ENCODE measurements at places on chromosomes 2 and 18.

- no peak for DNase-seq
Measured at GRCh38 chr2:206799083-206799482, 33.7 kb downstream of the FASTKD2 start.

- no peak for DNase-seq
Measured at GRCh38 chr2:231934441-231935206, 8.4 kb upstream of the NPPC start.

DNA sequence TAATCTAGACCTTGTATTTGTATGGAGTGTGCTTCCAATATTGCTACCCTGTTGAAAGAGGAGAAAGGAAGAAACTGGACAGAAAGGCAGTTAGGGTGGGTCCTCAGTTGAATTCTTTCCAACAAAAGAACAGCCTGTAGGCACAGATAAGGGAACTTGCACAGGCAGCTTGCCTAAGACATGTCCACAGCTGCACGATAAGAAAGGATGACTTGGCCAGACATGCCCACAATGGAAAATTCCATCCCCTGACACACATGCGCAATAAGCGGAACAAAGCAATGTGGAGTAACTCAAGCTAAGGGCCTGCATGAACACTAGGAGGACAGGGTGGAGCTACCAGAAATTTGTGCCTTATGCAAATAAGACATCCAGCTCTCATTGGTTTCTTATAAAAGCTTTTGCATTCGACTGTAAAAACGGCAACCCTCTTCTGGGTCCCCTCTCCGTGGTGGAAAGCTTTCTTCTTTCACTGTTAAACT is 1084.7 kb upstream of the NXPH2 start:
- DNase-seq = no peak

- no peak for DNase-seq
Measured at GRCh38 chr2:3493615-3494007, 25.7 kb downstream of the ADI1 start.

- no peak for DNase-seq
Measured at GRCh38 chr2:74556831-74557370, 2.4 kb downstream of the DOK1 start.

DNA sequence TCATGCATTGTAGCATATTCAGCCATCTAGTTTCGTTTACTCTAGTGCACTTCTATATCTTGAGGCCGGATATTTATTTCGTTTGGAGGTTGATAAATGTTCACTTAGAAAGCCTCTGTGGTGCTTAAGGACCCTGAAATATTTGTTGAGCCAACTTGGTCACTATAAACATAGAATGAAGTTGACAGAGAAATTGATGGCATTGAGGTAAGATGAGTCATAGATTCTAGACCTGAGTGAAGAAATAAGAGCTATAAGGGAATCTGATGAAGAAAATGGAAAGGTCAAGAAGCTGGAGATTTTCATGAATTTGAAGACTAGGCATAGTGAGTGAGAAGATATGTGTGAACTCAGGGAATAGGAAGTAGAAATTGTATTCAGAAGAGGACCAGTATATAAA is 35.9 kb downstream of the EPC2 start:
- no peak for DNase-seq

GRCh38 chr2:15223887-15224286 is 337.2 kb downstream of the NBAS start:
- peak; percentile 80 for DNase-seq

DNA sequence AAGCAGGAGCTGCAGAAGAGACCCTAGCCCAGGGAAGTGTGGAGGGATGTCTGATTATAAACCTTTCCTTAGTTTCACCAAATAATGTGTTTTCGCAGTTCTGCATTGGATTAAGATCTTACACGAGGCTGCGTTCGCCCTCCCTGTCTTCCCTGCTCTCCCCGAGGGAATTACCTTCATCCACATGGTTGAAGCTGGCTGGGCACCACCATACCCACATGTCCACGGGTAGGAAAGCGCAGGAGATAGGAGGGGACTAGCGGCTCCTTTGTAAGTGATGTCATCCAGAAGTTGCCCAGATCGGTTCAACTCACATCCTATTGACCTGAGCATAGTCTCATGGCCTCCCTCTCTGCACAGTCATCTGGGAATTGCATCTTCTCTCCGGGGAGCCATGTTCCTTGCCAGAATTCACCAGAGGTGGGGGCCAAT is 1.1 kb downstream of the TTL start:
- peak; percentile 39 for DNase-seq

DNA sequence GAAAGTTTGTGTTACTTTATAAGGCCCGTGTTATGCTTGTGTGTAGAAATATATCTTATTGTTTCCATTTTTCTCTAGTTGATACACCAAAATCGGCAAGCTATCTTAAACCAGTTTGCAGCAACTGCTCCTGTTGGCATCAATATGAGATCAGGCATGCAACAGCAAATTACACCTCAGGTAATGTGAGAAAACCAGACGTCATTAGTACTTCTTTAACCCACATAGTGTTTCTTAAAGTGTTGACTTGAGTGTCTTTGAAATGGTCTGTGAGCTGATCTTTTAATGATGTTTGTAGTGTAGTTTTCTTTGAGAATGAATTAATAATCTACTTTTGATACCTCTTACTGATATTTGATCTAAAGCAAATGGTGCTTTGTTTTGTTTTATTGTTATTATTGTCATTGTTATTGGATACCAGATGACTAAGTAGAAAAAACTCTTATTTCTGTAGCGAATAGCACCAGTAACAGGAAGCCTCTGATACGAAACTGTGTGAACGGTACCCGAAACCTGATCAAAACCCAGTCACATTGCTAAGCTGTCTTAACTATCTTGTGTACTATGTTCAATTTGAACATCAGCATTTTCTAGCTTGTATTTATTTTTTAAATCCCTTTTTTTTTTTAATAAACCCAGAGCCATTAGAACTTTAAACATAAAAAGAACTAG is 53.7 kb downstream of the PTRHD1 start:
- DNase-seq = no peak

DNA sequence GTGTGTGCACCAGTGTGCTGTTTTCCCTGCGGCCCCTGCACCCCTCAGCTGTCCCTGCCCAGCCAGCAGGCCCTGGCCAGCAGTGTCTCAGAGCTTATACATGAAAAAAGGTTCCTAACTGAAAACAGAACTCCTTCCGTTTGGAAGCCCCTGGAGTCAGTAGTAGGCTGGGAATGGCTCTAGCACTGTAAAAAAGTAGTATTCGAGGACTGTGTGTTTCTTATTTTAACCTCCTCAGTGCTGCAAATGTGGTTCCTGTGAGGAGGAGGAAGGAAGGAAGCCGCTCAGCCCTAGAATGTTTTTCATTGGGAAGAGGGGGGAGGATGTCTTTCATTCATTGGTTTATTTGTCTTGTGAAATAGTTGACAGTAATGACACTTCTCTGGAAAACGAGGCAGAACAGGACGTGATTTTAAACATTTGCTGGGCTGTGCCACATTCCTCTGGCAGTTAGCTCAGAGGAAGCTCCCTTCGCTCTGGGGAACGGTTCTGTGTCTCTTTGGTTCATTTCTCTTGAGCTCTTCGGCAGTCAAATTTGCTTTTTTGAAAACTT is 103.5 kb downstream of the SPTBN1 start:
- peak; percentile 92 for DNase-seq

GRCh38 chr2:158501301-158501700 is 44.5 kb downstream of the PKP4 start:
- no peak for DNase-seq

- peak; percentile 76 for DNase-seq
Measured at GRCh38 chr18:50836521-50836957, 16.7 kb upstream of the MRO start.

DNA sequence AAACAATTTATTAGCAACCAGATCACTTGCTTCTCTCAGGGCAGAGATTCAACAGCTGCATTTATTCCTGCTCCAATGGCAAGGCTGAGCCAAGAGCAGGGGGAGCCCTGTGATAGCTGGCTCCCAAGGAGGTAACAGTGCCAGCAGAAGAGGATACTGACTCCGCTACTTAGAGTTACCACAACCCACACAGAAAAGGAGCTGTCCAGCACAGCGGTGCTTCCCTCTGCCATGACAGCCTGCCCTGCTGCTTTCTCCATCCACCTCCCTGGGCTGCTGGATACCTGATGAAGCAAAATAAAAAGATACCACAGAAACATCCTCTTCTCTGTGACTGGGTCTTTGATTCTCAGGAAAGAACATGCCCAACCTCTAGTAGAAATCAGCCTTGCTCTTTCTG is 467.2 kb downstream of the LRRTM4 start:
- DNase-seq = no peak

DNA sequence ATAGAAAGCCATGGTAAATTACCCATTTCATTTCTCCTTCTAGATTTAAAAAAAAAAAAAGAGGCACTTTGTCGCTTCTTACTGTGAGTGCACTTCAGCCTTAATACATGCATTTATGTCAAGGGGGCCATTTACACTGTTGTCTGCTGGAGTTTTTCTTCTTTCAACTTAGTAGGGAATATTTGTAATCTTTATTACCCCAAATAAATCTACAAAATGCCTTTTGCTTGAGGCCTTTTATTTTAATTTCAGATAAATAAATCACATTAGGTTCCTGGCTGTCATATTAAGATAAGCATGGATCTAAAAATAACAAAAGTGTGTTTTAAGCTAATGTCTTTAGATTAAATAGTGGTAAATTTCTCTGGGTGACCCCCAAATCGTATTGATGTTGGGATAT is 276.0 kb downstream of the NCKAP5 start:
- no peak for DNase-seq

GRCh38 chr2:225104971-225105370 is 62.7 kb upstream of the DOCK10 start:
- no peak for DNase-seq
